ENCODE measurements at places on chromosomes 16 and 17. TPM values are rescaled to one million over a fixed set of nuclear protein-coding genes. Genes with fewer than 3 reads are reported as not detected.

Gene BAIAP3
- polyA plus RNA-seq: 0.25 TPM

Gene PRKCB
- 3.3 TPM for polyA plus RNA-seq

Gene SCNN1G
- 0.02 TPM for polyA plus RNA-seq

Gene RRAD
- polyA plus RNA-seq: 22.3 TPM

Gene CIBAR2
- 0.18 TPM for polyA plus RNA-seq

All from ovary (tissue), 10 donors.